ENCODE measurements at places on chromosomes 3 and 15.
A peak's percentile ranks its signal among the peaks of the same experiment; 100 is the strongest.

DNA sequence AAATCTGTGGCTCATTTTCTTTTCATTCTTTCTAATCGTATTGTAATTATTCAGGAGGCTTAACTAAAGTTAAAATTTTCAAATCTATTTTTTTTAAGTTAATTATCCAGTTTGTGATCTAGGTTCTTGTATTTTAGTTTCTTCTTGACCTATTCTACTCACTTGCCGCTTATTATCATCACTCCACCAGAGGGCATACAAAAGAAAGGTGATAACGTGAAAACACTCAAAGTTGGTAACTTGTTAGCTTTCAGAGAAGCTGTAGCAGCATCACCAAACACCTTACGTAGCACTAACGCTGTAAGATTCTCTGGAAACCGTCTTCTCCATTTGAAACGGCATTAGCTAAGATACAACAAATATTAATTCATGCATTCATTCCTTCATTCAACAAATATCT, 4.8 kb downstream of the GNB4 start:
- DNase-seq = peak; percentile 62

GRCh38 chr3:42090973-42091731, at the start of gene TRAK1:
Gene TRAK1, plus strand, starts transcription at chr3:42091357. Its CDS starts 113 bp downstream, at chr3:42091470.
- DNase-seq = peak; percentile 56

- peak; percentile 88 for DNase-seq
These were observed 230.9 kb upstream of the FEZF2 start for GRCh38 chr3:62604298-62604697.

GRCh38 chr15:70726753-70727152, 36.6 kb downstream of the UACA start:
- DNase-seq = peak; percentile 58

- no peak for DNase-seq
These were observed 128.5 kb downstream of the SERPINI1 start for GRCh38 chr3:167863811-167864551.

DNA sequence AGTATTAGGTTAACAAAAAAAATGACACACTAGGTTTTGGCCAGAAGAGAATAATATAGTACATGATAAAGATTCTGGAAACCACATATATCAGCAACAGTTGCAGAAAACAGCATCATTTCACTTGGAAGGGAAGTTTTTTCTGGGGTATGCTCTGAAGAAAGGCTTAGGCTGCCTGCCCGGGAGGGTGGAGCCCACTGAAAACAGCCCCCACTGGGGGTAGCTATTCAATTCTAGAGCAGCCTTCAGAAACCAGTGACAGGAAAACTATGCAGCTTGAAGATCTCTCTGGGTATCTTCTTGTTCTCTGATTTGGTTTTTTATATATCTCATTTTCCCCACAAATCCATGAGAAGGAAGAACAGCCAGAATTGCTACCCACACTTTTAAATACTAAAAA, 43.2 kb downstream of the ZMAT3 start:
- no peak for DNase-seq

DNA sequence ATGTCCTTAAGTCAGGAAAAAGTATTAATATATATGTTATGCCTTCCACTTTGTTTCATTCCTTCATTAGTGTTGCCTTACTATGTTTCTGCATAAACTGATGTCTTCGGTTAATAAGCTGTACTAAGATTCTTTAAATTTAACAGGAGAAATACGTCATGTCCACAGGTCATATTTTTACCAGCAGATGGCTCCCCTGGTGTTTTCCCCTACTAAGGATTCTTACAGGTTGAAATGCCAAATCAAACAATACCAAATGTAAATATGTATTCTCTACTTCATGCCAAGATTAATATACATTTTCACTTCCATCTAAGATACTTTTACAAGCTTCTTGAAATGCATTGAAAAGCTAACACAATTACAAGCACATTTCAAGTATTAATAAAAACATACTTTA, 1602.1 kb downstream of the SI start:
- peak; percentile 10 for DNase-seq

- DNase-seq = no peak
These were observed 5.0 kb upstream of the SKOR1 start for GRCh38 chr15:67820122-67820991.

DNA sequence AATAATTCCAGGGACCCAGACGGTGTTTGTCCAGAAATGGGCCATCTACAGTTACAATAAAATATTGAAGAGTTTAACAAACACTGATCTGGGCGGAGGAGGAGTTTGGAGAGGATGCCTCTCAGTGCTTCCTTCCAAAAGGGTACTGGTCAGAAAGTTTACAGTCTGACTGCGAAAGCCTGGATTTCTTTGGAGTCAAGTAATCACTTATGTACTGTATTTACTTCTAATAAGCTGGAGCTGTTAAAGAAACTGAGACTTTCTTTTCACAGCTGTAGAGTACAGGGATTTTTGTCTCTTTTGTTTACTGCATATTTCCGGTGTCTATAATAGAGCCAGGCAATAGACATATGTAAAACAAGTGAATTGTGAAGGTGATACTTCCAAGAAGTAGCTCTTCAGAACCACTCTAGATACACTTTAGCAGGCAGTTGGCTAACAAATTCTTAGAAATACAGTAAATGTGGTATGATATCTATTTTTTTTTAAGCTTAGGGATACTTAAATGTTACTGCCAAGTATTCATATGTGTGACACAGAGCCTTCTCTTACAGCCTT, 22.1 kb upstream of the NEO1 start:
- DNase-seq = no peak

- DNase-seq = no peak
These were observed 50.6 kb downstream of the KLHDC8B start for GRCh38 chr3:49222002-49222401.

DNA sequence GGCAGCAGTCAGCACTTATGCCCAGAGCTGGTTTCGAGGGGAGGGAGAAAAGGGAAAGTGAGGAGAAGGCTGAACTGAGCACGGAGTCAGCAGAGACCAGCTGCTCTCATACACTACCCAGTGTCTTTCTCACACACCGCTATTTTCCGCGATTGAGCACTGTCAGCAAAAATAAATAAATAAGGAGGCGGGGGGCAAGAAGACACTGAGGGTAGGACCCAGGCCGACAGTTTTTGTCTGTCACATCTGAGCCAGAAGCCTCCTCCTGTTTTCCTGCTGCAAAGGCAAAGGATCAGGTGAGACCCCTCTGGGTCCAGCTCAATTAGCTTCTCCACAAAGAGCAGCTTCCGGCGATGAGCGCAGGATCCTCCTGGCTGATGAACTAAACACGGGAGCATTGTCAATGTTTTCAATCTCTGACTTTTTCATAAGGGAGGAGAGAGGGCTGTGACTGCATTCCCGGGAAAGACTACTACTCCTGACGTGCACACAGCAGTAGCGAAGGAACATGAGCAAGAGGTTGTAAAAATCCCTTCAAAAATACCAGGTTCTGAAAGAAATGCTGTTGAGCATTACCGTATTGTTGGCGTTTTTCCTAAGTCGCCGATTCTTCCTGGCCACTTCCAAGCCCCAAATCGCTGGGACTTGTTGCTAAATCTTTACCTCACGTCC, 1.3 kb downstream of the FRMD5 start:
- peak; percentile 51 for DNase-seq

DNA sequence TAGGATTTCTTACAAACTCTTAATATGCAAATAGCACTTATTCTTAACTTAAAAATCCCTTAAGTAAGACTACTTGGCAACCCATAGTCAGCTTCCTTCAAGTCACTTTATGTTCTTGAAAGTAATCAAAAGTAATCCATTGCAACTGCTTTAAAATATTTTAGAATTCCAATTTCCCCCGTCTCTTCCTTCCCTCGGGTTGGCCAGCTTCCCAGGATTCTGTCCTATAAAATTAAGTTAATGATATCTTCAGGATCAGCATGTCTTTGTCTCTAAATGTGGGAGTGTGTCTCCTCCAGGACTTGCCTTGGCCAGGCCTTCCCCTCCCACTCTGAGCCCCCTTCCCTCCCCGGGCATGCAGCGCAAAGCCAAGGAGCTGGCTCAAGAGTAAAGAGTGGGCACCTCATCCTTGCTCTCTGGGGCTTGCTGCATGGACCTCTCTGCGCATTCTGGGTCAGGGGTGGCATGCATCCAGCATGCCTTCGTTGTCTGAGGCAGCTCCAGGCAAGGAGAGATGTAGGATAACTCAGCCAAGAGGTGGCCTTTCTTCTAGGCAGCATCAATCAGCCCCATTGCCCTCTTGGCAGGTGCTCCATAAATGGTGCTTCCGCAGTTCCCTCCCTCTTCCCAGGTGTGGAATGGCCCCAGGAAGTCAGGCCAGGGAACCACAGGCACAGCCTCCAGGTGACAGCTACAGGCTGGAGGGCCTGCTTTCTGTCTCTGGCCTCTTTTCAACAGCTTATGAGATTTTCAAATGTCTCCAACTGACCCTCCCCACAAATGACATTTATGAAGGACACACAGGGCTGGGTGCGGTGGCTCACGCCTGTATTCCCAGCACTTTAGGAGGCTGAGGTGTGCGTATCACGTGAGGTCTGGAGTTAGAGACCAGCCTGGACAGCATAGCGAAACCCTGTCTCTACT, 108.7 kb upstream of the ALDH1A3 start:
- no peak for DNase-seq

DNA sequence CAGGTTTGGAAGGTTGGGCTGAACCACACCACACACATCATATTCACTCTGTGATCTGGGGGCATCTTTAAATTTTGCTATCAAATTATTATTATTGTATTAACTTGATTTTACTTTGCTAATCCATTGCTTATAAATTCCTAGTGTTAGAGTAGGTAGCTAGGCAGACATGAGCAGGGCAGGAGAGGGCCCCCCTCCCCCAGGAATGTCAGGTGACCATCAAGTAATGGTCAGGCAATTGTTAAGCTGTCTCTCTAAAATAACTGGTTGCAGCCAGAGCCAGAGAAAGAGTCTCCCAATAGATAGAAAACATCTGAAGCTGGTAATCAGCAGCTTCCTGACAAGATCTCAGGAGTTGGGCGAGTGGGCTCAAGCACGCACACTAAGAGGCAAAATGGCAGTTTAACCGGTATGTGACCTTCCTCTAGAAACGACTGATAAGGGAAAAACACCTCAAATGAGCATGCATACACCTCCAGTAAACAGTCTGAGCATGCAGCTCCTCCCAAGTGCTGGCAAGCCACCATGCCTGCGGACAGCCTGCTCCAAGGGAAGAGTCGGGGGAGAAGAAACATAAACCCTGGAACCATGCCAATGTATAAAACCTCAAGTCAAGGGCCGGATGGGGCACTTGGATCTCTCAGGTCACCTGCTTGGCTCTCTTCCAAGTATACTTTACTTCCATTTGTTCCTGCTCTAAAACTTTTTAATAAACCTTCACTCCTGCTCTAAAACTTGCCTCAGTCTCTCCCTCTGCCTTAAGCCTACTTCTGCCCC, 3.1 kb upstream of the CXCR6 start:
- DNase-seq = no peak

DNA sequence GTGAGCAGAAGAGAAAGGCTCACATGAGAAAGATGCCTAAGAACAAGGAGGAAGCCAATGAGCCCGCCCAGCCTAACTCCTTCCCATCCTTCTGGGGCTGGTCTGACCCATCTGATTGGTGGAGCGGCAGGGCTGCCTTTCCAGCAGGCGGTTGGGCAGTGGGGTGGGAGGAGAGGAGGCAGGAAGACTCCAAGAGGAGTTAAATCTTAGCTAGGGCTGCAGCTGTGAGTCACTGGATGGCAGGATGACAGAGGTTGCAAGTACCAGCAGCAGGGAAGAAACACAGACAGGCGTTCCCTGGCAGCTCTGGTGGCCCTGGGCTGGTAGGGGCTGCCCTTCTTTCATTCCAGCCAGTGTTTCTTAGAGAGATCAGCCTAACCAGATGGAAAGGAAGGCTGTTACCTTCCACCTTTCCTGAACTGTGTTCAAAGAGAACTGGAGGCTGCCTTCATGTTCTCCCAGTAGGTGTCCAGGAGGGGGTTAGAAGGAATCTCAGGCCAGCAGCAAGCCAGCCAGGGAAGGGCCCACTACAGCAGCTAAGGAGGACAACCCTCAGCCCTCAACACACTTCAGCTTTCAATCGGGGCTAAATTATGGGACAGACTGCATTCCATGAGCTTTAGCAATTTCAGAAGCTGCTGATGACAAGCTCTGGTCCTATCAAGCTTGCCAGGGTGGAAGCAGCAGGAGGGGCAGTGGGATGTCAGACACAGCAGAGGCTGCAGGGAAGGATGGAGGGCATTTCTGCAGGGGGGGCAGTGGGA, 50.3 kb downstream of the CHSY1 start:
- peak; percentile 97 for DNase-seq

- DNase-seq = no peak
These were observed 591 bp downstream of the FOXL2NB start for GRCh38 chr3:138947495-138948121.

DNA sequence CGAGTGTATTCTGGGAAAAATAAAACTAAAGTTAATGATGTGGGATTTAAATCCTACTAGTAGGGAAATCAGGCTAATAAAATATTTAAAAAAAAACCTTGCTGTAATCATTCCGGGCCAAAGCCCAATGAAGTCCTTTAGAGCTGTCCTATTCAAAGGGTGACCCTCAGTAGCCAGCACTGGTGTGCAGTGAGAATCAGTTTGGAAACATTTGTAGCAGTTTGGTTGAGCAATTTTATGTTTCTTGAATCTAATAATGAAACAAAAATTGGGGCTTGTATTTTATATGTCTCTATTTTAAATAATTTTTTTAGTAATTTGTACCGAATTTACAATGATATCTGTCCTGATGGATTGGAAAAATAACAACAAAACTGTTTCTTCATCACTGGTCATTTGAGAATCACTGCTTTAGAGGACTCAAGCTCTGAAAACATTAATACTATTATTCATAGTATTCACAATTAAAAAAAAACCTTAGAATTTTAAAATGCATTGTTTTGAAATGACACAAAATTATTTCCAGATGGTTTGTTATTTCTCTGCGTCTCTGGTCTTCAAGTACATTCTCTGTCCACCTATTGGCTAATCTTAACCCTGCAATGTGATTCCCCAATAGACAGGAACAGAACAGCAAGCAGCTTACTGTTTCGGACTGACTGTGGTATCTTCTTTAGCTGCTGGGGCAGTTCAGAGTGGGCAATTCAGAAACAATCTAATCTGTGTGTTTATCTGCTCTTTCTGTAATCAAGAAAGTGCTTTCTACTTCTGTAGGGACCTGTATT, 71.2 kb downstream of the OTOL1 start:
- no peak for DNase-seq

DNA sequence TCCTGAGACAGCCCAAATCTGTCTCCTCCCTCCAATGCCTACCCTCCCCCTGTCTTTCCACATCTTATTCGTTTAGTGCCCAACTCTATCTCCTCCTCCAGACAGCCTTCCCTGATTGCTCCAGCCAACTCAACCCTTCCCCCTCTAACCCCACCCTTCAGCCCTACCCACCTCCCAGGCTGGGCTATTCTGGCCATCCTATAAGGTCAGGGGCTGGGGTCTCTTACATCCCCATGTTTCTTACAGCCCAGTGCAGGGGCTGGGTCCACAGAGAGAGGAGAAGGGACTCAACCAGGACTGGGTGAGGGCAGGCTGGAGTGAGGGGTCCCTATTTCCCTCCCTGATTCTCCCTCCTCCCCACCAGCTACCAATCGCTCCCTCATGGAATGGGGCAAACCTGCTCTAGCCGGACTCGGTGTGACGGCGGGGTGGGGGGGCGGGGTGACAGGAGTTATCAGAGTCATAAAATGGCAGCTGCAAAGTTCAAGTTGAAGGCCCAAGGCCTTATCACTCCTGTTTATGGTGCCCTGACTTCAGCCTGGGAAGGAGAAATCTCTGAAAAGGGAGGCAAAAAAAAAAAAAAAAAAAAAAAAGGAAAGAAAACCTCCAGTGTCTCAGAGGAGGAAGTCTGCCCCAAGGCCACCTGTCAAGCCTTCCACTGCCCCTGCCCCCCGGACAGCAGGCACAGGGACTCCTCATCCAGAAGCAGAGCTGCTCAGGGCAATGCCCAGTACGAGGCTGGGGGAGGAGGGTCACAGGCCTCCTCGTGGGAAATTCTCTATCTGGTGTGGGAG, 2.1 kb downstream of the VIPR1 start:
- no peak for DNase-seq

Data from choroid plexus epithelial cell (primary cell).